ENCODE measurements at places on chromosomes 3 and 15. TPM values are rescaled to one million over a fixed set of nuclear protein-coding genes. Genes with fewer than 3 reads are reported as not detected.
A peak's percentile ranks its signal among the peaks of the same experiment; 100 is the strongest.

The CCDC39 gene
- not detected for total RNA-seq

The CYP11A1 gene
- not detected for total RNA-seq

The CIB1 gene
- total RNA-seq = 70.4 TPM

The PLCB2 gene
- 1.6 TPM for total RNA-seq

The SCAANT1 gene
- total RNA-seq = not detected

The FYCO1 gene
- 17.3 TPM for total RNA-seq

DNA sequence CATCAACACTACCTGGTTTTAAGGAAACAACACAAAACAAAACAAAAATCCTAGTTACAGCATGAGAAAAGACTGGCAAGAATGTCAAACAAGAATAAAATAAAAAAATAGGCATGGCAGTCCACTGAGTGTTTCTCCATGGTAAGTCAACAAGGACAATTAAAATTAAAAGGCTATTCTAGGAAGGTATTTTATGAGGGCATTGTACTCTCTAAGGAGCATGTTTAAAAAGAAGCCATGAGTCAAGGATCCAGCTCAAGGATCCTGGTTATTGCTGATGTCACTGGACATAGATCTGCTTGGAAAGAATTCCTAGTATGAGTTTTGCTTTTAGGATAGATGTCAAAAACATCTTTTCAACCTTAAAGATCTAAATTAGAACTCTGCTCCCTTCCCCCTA, 106.7 kb downstream of the MYO5A start:
- no peak overlapping the region for H3K4me3 ChIP-seq
- no peak for DNase-seq
- no peaks in the 10 kb centered on the region for H3K4me1 ChIP-seq
- no peak overlapping the region for H3K27ac ChIP-seq
- H3K36me3 ChIP-seq = no peaks in the 10 kb centered on the region
- H3K27me3 ChIP-seq = no peaks in the 10 kb centered on the region

GRCh38 chr3:71444861-71445259, 138.7 kb downstream of the FOXP1 start:
- H3K27me3 ChIP-seq = no peaks in the 10 kb centered on the region
- no peaks in the 10 kb centered on the region for H3K36me3 ChIP-seq
- H3K4me3 ChIP-seq = no peak overlapping the region
- no peak for DNase-seq
- H3K27ac ChIP-seq = peak overlapping the region; percentile 55

DNA sequence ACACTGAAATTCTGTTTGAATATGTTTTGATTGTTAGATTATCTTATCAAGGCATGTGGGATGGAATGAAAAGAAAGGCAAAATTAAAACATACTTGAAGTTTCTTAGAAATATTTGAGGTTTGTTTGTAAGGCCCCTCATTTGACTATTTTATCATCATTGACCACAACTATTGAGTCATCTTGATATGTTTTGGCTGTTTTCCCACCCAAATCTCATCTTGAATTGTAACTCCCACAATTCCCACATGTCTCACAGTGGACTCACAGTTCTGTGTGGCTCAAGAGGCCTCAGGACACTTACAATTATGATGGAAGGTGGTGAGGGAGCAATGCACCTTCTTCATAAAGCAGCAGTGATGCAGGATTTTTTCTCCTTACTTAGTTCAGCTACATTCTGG, 917.1 kb downstream of the PLOD2 start:
- no peaks in the 10 kb centered on the region for H3K27me3 ChIP-seq
- H3K36me3 ChIP-seq = no peaks in the 10 kb centered on the region
- H3K4me3 ChIP-seq = no peak overlapping the region
- no peak overlapping the region for H3K27ac ChIP-seq
- no peak for DNase-seq

DNA sequence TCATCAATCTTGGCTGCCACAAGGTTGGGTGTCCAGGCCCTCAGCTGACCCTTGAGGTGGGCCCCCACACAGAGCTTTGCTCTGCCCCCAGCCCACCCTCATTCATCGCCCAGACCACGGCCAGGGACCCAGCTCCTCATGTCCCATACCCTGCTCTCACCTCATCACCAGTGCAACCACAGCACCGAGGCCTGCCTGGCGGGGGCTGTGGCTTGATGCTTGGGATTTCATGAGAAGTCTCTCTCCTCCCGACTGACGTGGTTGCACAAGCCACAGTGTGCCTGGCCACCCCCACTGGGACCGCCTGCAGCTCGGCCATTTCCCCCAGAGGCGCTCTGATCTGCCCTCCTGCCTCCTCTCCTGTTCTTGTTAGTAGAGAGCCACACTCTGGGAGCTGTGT, 45.4 kb upstream of the MTMR10 start:
- H3K27ac ChIP-seq = no peak overlapping the region
- DNase-seq = no peak
- H3K4me3 ChIP-seq = no peak overlapping the region
- no peaks in the 10 kb centered on the region for H3K27me3 ChIP-seq
- H3K36me3 ChIP-seq = no peaks in the 10 kb centered on the region

GRCh38 chr3:43506644-43507043, 115.2 kb downstream of the ANO10 start:
- no peaks in the 10 kb centered on the region for H3K36me3 ChIP-seq
- no peaks in the 10 kb centered on the region for H3K27me3 ChIP-seq
- no peak overlapping the region for H3K4me3 ChIP-seq
- no peaks in the 10 kb centered on the region for H3K4me1 ChIP-seq
- no peak for DNase-seq
- no peak overlapping the region for H3K27ac ChIP-seq

- no peak overlapping the region for H3K27ac ChIP-seq
- no peaks in the 10 kb centered on the region for H3K4me1 ChIP-seq
- no peak for DNase-seq
- H3K4me3 ChIP-seq = no peak overlapping the region
- no peaks in the 10 kb centered on the region for H3K36me3 ChIP-seq
These were observed 418.2 kb downstream of the EPHB1 start for GRCh38 chr3:135213213-135213612.

DNA sequence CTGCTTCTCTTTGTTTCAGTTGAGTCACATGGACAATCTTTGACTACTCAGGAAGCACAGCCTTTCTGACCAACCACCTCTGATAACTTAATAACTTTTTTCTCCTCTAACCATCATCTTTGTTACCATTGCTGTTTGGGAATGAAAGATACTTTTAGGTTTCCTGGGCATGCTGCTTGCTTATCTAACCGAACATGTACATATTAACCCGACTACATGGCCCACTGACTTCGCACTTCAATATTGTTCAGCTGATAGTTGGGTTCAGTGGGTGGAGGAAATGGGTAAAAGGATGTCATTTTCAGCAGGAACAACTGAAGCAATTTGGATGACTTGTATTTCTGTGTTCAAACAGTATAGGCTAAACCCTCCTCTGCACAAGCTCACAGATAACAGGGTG, 214.3 kb downstream of the SQOR start:
- peaks cover under 1% of the 10 kb centered on the region for H3K4me1 ChIP-seq
- H3K27ac ChIP-seq = no peak overlapping the region
- DNase-seq = no peak
- H3K36me3 ChIP-seq = no peaks in the 10 kb centered on the region
- no peak overlapping the region for H3K4me3 ChIP-seq
- no peaks in the 10 kb centered on the region for H3K27me3 ChIP-seq

- H3K27me3 ChIP-seq = no peaks in the 10 kb centered on the region
- H3K36me3 ChIP-seq = no peaks in the 10 kb centered on the region
- no peaks in the 10 kb centered on the region for H3K4me1 ChIP-seq
These were observed 100.1 kb downstream of the DPH6 start for GRCh38 chr15:35445891-35446290.

DNA sequence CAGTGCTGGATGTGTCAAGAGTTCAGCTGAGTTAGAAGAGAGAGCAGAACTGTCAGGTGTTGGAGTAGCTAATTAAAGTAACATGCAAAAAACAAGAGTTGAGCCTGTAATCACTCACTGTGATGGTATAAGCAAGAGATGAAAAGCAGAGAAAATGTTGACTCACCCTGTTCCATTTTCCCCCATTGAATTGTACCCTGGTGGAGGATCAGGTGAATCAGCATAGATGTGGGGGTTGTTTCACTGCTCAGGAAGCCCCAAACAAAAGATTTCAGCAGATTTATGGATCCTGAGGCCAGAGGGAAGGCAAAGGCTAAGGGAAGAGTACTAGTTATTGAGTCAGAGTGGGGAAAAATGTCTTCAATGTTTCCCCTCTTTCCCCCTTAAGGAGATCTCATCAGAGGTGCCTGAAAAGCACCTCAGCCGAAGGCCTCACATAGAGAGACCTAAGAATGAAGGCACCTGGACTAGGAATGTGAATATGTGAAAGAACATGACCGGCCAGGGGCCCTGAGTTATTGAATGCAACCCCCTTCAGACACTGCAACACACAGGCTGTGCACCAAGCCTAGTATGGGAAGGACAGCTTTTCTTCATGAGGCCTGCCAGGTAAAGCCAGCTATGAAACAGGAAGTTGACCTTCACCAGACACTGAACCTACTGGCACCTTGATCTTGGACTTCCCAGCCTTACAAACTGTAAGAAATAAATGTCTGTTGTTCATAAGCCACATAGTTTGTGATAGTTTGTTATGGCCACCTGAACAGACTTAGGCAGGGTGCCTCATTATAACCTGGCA, 90.1 kb downstream of the TMCO5A start:
- H3K27ac ChIP-seq = no peak overlapping the region
- H3K4me1 ChIP-seq = no peaks in the 10 kb centered on the region
- H3K4me3 ChIP-seq = no peak overlapping the region

DNA sequence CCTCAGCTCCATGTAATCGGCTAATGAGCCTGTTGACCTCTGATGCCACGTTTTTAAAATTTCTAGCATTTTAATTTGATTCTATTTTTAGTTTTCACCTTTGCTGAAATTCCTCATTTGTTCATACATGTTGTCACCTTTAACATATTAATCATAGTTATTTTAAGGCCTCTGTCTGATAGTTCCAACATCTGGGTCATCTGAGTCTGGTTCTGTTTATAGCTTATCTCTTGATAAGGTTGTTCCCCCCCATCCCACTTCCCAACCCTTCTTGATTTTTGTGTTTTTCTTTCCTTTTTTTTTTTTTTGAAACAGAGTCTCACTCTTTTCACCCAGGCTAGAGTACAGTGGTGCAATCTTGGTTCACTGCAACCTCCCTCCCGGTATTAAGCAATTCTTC, 36.4 kb downstream of the MAP2K1 start:
- H3K4me3 ChIP-seq = no peak overlapping the region
- H3K27ac ChIP-seq = no peak overlapping the region
- no peak for DNase-seq
- H3K27me3 ChIP-seq = no peaks in the 10 kb centered on the region

GRCh38 chr3:7962301-7962700, 539.3 kb upstream of the LMCD1 start:
- no peak overlapping the region for H3K27ac ChIP-seq
- H3K27me3 ChIP-seq = no peaks in the 10 kb centered on the region
- no peak overlapping the region for H3K4me3 ChIP-seq
- no peak for DNase-seq
- no peaks in the 10 kb centered on the region for H3K36me3 ChIP-seq

GRCh38 chr3:38576526-38577370, 72.7 kb downstream of the SCN5A start:
- H3K27me3 ChIP-seq = no peaks in the 10 kb centered on the region
- DNase-seq = no peak
- no peak overlapping the region for H3K27ac ChIP-seq
- H3K4me3 ChIP-seq = no peak overlapping the region

GRCh38 chr3:53513556-53514190, 19.3 kb downstream of the CACNA1D start:
- DNase-seq = no peak
- no peaks in the 10 kb centered on the region for H3K36me3 ChIP-seq
- no peak overlapping the region for H3K27ac ChIP-seq
- no peaks in the 10 kb centered on the region for H3K27me3 ChIP-seq
- no peak overlapping the region for H3K4me3 ChIP-seq

DNA sequence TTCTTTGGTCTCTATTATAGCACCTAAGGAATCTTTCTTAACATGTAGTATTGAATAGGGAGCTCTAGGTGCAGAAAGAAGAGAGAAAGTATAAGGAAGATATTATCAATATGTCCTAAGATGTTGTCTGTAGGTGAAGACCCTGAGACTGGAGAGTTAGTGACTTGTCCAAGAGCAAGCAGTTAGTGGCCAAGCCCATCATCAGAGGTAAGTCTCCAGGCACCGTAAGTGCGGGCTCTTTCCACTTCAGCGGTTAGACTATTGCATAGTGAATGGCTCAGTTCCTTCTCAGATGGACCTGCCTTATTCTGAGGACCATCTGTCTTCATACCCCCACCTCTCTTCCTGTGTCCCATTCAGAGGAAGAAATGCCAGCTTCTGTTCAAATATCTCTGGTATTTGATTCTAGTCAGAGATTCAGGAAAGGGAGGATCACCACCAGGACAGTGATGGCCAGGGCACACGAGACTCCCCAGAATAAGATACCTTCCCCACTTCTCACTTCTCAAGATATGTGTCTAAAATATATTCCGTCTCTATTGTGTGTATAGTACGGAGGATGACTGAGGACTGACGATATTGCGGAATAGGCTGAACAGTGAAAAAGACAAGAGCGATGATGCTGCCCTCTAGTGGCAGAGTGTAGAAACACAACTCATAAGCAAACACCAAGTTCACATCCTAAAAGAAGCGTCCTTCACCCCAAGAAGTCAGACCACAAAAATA, 19.1 kb upstream of the ADGRG7 start:
- DNase-seq = no peak
- H3K4me1 ChIP-seq = peaks cover 5% of the 10 kb centered on the region
- H3K27ac ChIP-seq = no peak overlapping the region
- H3K4me3 ChIP-seq = no peak overlapping the region
- no peaks in the 10 kb centered on the region for H3K36me3 ChIP-seq

GRCh38 chr3:18233987-18234716, 191.0 kb downstream of the SATB1 start:
- H3K4me1 ChIP-seq = no peaks in the 10 kb centered on the region
- H3K27ac ChIP-seq = no peak overlapping the region
- H3K4me3 ChIP-seq = no peak overlapping the region
- DNase-seq = no peak
- H3K27me3 ChIP-seq = no peaks in the 10 kb centered on the region
- no peaks in the 10 kb centered on the region for H3K36me3 ChIP-seq

DNA sequence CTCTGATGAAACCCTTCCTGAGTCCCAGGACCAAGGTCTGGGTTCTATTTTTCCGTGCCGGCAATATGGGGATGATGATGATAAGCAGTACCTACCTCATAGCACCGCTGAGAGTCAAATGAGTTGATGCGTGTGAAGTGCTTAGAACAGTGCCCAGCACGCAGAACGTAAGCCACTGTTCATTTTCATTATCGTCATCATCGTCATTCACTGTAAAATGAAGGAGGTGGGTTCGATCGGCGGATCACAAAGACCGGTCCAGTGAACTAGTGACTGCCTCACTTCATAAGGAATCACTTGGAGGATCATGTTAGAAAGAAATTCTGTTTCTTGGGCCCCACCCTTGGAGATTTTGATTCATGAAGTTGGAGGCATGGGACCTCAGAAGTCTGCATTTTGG, 44.3 kb downstream of the RLBP1 start:
- no peaks in the 10 kb centered on the region for H3K4me1 ChIP-seq
- H3K27ac ChIP-seq = no peak overlapping the region
- DNase-seq = no peak
- H3K4me3 ChIP-seq = no peak overlapping the region
